ENCODE measurements at places on chromosomes 16 and 17.

DNA sequence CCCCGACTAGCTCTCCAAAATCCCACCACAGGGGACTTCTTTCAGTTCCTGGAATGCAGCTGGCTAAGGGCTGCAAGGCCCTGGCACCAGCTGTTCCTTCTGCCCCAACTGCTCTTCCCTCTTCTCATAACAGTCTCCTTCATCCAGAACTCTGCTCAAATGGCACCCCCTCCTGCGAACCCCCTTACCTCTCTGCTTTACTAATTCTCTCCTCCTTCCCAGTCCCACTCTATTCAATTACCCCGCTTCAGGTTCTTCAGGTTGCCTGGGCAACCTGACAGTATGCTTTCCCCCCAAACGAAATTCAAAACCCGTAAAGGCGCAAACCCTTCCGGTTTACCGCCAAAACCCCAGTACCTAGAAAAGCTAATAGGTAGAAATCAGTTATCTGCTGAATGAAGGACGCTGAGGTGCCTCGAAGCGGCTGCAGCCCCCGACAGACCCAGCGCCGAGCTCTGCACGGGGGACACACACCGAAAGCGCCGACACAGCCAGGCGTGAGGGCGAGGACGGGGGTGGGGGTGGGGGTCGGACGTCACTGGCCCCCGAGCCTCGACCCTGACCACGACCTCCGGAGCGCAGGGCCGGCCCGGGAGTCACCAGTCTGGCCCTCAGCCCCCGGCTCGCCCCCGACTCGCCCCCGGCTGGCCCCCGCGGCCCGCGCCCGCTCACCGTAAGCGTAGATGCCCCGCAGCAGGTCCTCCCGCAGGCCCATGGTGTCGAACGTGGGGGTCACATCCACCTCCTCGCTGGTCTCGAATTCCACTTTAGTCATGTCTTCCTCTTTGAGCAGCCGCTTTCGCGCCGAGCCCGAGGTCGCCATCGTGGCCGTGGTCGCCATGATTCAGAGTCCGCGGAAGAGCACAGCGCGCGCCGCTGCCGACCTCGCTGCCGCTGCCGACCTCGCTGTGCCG is 550 bp downstream of the EIF4A3 start:
- DNase-seq, result peak; percentile 42

- DNase-seq, result no peak
Measured at GRCh38 chr17:49992933-49993422, 2.0 kb downstream of the DLX3 start.

DNA sequence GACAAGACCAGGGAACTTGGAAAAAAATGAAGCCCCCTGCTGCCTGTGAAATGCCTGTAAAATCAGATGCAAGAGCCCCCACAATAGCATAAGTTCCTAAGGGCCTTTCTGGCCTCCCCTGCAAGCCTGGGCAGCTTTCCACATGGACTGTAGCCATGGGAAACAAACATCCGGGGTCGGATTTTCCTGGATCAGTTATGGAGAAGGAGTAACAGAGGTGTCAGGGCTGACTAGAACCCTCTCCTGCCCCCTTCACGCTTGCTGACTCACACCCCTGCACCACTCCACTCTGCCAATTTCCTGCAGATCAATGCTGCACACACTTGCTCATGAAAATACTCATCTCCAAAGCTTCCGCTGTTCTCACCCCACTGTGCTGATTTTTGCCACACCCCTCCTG is 258.6 kb downstream of the CBLN1 start:
- DNase-seq, result no peak

GRCh38 chr16:85924675-85925074 is 25.7 kb downstream of the IRF8 start:
- DNase-seq, result no peak

DNA sequence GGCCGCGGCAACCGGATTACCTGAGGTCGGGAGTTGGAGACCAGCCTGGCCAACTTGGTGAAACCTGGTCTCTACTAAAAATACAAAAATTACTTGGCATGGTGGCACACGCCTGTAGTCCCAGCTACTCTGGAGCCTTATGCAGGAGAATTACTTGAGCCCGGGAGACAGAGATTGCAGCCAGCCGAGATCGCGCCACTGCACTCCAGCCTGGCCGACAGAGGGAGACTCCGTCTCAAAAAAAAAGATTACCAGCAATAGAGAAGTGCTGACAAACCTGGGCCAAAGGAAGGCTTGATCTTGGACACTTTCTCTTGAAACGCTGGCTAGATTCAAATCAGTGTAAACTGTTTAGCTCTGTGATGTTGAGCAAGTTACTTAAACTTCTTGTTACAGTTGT is 4.3 kb downstream of the MT1H start:
- DNase-seq, result peak; percentile 38

DNA sequence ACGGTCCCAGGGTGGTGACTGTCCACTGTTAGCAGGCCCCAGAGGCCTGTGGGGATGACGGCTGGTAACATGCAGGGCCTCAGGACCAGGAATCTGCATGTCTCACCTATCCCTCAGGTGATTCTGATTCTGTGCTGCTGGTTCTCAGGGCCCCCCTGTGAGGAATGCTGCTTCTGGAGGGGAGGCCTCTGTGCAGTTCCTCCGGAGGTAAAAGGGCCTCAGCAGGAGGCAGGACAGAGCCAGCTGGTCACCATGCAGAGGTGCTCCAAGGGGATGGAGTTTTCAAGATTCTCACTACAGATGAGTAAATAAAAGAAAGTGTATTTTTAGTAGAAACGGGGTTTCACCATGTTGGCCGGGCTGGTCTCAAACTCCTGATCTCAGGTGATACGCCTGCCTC is 33.8 kb downstream of the CLEC16A start:
- DNase-seq, result no peak

DNA sequence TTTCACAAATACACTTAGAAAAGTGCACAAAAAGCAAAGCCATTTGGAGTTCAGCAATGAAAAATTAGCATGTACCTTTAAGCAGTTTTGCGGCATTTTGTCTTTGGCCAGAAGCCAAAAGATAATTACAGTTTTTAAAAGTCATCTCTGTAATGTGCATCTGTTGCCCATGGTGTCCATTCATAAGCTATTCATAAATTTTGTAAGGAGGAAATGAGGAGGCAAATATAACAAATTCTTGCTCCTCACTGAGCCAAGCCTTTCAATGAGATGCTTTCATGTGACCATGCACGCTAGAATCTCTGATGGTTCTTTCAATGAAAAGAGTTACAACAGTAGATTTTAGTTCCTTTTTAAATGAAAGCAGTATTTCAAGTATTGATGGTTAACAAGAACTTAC is 247.1 kb upstream of the MON1B start:
- no peak for DNase-seq

GRCh38 chr17:77281904-77282367 is 141.2 kb downstream of the SEC14L1 start:
- DNase-seq, result no peak

GRCh38 chr17:31092475-31093064 is 2.2 kb upstream of the NF1 start:
- DNase-seq, result no peak

GRCh38 chr16:56286809-56287208 is 95.5 kb downstream of the GNAO1 start:
- DNase-seq, result no peak

- DNase-seq, result no peak
Measured at GRCh38 chr16:83652943-83653342, 154.8 kb upstream of the HSBP1 start.

DNA sequence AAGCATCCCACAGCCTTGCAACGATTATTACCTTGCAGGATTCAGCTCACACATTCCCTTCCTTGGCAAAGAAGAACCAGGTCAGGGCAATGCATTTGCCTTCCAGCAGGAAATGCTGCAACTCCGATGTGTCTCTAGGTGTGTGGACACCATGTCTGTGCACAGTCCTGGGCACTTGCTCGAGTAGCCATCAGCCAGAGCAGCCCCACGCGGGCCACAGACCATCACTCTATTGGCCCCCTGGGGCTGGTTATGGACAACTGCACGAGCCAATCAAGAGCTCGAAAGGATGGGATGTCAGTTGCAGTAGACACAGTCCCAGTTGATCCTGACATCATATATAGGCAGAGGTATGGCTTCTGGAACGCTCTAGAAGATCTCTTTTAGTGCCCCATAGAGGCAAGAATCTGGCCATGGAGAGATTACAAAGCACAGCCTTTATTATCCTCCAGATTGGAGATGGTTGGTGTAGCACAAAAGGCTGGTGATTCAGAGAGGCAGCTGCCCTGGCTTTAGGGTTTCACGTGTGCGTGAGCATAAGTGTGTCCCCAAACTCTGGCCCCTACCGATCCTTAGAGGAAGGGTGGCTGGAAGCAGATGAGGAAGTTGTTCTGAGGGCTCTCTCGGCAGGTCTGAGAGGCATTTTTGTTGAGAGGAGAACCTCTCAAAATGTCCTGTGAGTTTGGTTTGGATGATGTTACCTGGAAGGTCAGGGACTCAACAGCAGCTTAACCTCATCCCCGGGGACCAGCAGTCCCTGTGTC is 403.8 kb downstream of the SEC14L1 start:
- no peak for DNase-seq

DNA sequence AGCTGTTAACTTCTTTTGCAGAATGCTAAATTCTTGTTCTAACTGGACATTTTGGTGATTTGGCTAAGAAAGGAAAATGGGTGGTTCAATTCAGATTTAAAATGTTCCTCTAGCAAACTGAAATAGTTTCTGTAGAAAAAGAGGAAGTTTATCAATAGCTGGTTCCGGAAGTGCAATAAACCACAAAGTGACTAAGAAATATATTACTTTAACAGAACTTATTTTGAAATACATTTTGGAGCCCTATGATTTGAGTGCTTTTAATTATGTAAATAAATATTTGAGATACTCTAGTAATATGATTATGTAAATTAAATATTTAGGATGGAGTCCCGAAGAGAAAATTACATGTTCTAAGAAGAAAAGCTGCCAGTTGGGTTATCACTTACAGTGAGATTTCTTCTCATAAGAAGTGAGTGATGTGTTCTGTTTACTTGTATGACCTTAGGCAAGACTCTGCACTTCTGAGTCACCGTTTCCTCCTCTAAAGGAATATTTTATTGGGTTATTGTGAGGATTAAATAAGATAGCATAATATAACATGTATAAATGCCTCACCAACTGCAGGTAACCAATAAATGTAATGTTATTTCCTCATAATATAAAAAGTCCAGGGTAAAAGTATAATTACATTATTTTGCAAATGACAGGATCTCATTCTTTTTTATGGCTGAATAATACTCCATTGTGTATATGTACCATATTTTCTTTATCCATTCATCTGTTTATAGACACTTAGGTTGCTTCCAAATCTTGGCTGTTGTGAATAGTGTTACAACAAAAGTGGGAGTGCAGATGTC is at the start of gene EVI2B:
Gene EVI2B, minus strand, starts transcription at position 73 of the 800 bp plus-strand sequence. CDS start 8,445 bp downstream, outside the sequence.
- no peak for DNase-seq

GRCh38 chr16:3536271-3536731 is 35.5 kb downstream of the CLUAP1 start:
- DNase-seq, result no peak

DNA sequence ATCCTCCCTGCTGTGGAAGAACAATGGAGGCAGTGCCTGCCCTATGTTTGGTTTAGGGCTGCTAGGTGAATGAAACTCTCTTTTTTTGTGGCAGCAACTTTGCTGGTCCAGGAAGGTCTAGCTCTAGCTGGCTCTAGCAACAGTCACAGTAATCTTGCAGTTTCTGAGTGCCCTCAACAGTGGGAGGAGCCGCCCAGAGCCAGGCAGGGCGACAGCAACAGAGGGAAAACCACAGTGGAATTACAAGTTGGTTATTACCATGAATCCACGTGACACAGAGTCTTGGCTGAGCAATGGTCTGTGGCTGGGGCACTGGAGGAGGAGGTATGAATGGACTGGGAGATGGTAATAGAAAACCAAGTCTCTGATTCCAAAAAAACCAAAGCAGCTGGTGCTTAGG is 10.3 kb downstream of the HSPB9 start:
- peak; percentile 52 for DNase-seq

DNA sequence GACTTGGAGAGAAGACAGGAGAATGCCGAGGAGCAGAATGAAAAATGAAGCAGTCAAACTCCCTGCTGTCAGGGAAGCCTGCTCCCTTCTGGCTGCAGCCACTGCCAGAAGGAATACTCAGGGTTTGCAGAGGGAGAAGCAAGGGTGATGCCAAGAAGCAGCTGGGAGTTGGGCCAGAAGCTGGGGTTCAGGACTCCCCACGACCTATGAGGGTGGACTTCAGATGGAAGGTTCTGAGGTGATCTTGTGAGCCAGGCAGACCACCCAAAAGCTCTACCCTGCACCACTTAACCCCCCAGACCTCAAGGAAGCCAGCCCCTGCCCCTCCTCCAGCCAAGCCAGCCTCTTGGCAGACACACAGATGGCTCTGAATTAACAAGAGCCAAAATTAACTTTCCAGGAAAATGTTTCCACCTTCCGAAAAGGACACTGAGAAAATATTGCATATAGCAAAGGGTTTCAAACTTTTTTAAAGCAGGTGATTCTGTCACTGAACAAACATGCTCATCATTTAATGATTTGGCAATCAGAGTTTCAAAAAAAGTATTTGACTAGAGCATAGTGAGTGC is 126.0 kb upstream of the ERCC4 start:
- no peak for DNase-seq

DNA sequence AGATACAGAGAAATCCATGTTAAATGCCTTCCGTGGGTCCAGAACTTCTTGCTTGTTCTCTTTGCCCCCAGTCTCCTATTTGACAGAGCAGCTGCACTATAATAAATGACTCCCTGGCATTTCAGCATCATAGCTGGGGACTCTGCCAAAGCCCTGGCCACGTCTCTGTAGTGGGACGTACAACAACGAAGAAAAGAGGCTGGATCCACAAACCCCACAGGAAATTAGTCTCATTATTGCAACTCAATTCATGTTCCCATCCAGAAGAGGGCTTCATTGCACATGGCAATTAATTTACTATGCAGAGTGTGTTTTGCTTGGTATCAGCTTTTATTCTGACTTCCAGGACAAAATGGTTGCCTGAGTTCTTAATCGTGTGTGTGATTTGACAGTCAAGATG is 121.3 kb downstream of the CDH13 start:
- DNase-seq, result no peak

GRCh38 chr17:80095038-80095843 is 6.1 kb upstream of the GAA start:
- DNase-seq, result no peak

GRCh38 chr16:70476272-70477020 is 22.1 kb downstream of the FCSK start:
- DNase-seq, result peak; percentile 75

Data from stimulated activated naive CD8-positive, alpha-beta T cell treated with anti-CD3 and anti-CD28 coated beads, Interleukin-15, amount 100 ng/mL, for 72 hours (primary cell).